ENCODE measurements at places on chromosomes 7 and 10.

DNA sequence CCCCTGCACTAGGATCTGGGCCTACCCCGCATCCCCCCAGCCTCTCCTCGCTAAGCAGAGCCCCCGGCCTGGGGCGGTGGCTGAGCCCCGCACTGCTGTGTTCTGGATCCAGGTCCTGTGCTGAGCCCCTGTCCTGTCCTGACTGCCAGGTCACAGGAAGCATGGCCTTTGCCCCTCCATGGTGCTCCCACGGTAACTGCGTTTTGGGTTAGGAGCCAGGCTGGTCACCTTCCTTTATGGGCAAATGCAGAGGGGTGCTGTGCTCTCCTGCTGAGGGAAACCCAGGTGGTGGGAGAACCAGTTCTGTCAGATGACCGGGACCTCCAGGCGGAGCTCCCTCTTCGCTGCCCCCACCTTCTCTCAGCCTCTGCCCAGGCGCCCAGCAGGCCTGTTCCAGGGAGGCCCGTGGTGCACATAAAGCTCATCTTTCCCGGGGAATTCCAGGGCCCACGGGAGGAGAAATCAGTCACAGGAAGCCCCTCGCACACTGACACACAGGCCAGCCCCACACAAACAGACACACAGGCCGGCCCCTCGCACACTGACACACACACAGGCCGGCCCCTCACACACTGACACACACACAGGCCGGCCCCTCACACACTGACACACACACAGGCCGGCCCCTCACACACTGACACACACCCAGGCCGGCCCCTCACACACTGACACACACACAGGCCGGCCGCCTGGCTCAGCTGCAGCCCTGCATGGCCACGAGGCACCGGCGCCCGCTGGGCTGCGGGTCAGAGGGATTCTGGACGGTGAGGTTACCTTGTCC is 75.6 kb downstream of the CFAP46 start:
- DNase-seq: no peak

DNA sequence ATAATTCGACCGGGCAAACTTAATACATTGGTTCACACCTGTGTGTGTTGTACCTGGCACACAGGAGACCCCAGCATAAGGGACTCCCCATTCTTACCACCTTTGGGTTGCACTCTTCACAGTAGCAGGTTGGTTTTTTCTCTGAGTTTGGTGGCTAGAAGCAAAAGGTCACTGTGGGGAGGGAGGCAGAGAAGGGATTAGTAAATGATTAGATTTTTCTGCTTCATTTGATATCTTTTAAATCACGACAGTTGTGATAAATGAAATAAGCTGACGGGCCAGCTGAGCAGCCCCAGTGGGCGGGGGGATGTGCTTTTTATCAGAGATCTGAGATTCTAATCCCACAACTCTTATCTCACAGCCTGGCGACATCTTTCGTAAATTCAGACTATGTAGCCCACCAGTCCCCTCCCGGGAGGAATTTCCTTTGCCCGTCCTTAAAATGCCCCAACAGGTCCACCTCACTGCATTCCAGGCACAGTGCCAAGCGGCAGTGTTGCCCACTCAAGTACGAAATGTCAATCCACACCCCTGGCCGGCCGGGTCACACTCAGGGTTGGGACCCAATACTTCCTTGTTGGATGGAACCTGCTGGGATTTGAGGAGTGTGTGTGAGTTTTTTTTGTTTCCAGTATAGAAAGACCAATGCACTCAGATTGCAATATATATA is 10.5 kb upstream of the KCP start:
- DNase-seq: no peak

DNA sequence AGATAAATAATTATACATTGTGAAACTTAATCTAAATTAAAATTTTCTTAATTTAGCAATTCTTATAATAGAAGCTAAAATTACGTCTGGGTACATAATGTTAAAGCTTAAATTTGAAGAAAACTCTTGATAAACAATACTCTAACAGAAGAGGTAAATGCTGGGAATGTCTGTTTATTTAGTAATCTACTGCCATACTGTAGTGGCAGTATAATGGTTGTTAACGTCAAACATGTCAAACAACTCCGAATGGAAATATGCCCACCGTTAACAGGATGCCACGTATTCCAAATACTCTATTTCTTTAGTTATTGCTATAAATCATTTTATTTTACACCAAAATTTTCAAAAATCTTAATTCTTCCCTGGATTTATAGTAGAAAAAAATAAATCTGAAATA is 40.0 kb upstream of the PTPN12 start:
- DNase-seq: no peak

DNA sequence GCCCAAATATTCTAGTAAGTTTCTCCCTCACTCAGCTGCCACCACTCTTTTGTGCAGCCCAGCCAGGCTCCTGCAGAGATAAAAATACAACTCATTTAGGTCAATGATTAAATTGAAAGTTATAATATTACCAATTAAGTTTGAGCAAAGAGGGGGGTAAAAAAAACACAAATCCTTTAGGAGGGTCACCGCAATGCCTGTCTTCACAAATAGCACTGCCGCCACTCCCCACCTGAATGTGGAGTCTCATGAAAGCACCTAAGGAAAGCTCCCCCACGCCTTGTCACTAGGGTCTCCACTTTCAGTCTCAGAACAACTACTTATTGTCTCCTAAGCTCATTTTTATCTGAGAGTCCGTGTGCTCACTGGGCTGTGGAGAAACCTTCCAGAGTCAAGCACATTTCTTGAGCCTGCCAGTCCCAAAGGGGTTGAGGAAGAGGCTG is 148.7 kb downstream of the FGFR2 start:
- no peak for DNase-seq

DNA sequence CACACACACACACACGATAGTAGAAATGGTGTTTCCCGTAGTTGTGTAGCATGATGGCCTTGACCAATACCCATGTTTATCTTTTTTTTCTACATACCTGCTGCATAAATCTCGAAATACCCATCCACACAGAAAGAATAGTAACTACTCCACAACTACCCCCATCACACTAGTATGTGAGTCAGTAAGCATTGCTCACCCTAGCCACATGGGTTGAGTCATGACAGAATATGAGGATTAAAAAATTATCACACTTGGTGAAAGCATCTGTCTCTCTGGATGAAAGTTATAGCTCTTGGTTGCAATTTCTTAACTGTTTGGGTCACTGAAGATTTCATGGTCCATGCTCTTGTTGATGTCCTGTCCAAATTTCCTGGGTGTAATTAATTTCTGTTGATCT is 103.4 kb upstream of the MDFIC start:
- DNase-seq: no peak
